ENCODE measurements at places on chromosomes 2 and 18.

DNA sequence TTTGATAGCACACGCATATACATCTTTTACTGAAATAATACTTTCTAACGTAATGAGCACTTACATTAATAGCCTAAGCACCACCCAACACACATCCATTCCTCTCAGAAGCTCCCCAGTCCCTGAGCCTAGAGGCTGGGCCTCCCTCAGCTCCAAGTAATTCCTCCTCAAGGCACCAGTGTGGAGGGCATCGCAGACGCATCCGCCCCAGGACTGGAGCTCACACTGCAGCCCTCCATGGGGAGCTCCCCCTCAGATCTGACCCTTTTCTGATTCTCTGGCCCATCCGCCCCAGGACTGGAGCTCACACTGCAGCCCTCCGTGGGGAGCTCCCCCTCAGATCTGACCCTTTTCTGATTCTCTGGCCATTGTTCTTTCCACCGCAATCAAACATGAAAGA is 60.4 kb upstream of the SNTG2 start:
- peaks cover 3% of the 10 kb centered on the region for H3K27me3 ChIP-seq
- H3K4me3 ChIP-seq: no peak overlapping the region
- H3K4me1 ChIP-seq: no peaks in the 10 kb centered on the region
- H3K36me3 ChIP-seq: no peaks in the 10 kb centered on the region
- no peak for DNase-seq

DNA sequence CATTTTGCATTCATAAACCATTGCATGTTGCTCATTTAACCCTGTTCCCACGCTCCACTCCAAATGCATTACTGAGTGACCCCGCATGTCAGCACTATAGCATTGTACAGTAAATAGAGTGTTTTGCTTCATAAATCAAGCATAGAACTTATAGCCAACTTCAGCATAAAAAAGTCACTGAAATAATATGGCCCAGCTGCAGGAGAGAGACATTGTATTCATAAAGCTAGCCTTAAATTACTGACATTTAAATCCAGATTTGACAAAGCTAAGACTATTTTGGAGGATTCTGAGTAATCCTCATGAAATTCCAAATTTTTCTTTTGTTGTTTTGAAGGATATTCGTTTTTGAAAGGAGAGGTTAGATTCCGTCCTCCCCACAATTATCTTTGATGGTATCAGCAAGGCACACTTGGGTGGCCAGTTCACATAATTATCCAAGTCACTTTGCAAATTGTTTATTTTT is 320.9 kb upstream of the TCF4 start:
- no peaks in the 10 kb centered on the region for H3K4me1 ChIP-seq
- no peak for DNase-seq
- no peaks in the 10 kb centered on the region for H3K36me3 ChIP-seq
- no peak overlapping the region for H3K27ac ChIP-seq
- no peak overlapping the region for H3K4me3 ChIP-seq

- no peak overlapping the region for H3K27ac ChIP-seq
- no peaks in the 10 kb centered on the region for H3K36me3 ChIP-seq
- no peak overlapping the region for H3K4me3 ChIP-seq
- H3K27me3 ChIP-seq: no peaks in the 10 kb centered on the region
Measured at GRCh38 chr2:42622943-42623676, 54.7 kb downstream of the MTA3 start.

DNA sequence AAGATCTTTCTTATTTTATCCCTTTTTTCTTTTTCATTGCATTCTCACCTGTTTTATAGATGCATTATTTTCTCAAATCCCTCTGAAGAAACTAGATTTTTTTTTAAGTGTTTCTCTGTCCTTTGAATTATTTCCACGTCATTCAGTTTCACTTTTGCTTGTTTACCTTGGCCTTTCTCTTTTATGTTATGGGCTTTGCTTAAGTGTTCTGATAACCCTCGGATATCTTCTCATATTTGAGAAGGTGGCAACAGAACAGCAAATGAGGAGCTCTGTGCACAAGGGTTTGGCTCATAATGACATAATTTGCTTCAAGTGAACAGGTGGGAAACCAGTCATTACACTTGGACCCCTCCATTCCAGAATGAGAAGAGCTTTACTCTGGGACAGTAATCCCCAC is 111.9 kb downstream of the C1D start:
- no peaks in the 10 kb centered on the region for H3K36me3 ChIP-seq
- H3K27ac ChIP-seq: no peak overlapping the region
- H3K27me3 ChIP-seq: peaks cover 4% of the 10 kb centered on the region
- no peak overlapping the region for H3K4me3 ChIP-seq
- H3K4me1 ChIP-seq: no peaks in the 10 kb centered on the region
- no peak for DNase-seq

DNA sequence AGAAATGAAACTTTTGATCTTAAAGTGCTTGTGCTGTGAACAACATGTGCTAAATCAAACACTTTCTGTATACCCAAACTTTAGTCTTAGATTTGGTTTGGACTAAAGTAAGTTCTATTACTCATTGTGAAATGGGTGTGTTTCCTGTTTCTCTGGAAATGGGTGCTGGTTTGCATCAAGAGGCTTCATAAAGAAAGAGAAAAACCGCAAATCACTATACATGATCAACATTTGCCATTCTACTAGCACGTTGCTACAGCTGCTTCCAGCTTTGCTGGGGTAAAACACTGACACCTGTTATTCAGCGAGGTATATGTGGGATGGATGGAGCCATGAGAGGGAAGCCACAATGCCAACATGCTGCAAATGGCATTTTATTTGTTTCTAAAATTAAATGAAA is 547.0 kb upstream of the ACVR2A start:
- H3K27me3 ChIP-seq: no peaks in the 10 kb centered on the region
- no peak overlapping the region for H3K27ac ChIP-seq
- H3K4me3 ChIP-seq: no peak overlapping the region
- no peaks in the 10 kb centered on the region for H3K4me1 ChIP-seq
- H3K36me3 ChIP-seq: no peaks in the 10 kb centered on the region

GRCh38 chr18:47501946-47502345 is 250.5 kb upstream of the SKOR2 start:
- DNase-seq: no peak
- H3K27ac ChIP-seq: no peak overlapping the region
- H3K27me3 ChIP-seq: no peaks in the 10 kb centered on the region
- H3K36me3 ChIP-seq: no peaks in the 10 kb centered on the region
- no peaks in the 10 kb centered on the region for H3K4me1 ChIP-seq

DNA sequence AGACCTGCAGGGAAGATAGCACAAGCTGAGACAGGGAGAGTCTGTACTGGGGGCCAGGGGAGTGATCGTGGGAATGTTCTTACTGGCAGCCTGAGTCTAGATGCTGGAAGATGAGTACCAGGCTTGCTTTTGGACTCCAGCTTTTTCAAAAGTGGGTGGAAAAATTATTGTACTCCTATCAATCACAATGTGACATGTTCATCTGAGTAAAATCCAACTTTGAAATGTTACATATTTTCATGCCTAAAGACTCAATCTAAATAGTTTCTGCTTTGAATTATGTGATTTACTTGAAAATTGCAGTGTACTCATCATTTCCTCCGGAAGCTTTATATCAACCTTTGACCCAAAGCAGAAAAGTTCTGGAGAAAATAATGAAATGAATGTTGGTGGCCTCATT is 49.7 kb upstream of the ST3GAL5 start:
- no peak overlapping the region for H3K27ac ChIP-seq
- DNase-seq: no peak
- H3K4me3 ChIP-seq: no peak overlapping the region
- H3K4me1 ChIP-seq: no peaks in the 10 kb centered on the region
- H3K27me3 ChIP-seq: no peaks in the 10 kb centered on the region

DNA sequence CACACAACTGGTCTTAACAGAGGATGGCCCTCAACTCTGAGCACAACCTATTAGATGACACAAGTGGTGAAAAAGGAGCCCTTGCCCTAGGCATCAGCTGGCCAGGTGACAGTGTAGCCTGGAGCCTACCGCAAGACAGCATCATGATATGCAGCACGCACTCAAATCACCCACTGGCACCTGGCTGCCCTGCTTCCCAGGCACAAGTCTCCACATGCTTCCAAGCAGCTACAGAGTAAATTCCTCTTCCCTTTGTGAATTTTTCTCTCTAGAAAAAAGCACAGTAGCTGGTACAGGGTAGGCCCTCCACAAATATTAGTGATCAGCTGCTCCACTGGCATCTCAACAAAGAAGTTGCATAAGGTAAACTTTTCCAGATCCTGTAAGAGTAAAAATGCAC is 6.0 kb downstream of the FBXO15 start:
- H3K27me3 ChIP-seq: no peaks in the 10 kb centered on the region
- no peaks in the 10 kb centered on the region for H3K36me3 ChIP-seq
- DNase-seq: no peak
- no peak overlapping the region for H3K4me3 ChIP-seq

GRCh38 chr2:237378650-237379049 is 35.3 kb downstream of the COL6A3 start:
- no peaks in the 10 kb centered on the region for H3K27me3 ChIP-seq
- DNase-seq: no peak
- no peaks in the 10 kb centered on the region for H3K4me1 ChIP-seq
- no peak overlapping the region for H3K27ac ChIP-seq
- H3K4me3 ChIP-seq: no peak overlapping the region
- H3K36me3 ChIP-seq: no peaks in the 10 kb centered on the region

DNA sequence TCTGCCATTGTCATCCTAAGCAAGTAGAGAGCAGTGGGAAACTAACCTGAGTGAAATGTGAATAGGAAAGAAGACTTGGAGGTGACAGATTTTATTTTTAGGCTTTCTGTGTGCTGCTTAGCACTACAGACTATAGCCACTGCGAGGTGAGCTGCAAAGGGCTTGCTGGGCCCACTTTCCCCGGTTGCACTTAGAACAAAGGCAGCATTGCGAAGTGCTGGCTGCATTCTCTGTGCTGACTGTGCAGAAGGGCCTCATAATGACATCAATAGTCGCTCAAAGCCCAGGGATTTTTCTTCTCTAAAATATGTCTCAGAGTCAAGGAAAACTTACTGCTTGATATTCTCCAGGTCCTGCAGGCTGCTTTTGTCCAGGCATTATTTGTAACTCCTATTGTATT is 592.1 kb downstream of the TDRD15 start:
- H3K4me1 ChIP-seq: no peaks in the 10 kb centered on the region
- DNase-seq: no peak
- no peaks in the 10 kb centered on the region for H3K36me3 ChIP-seq
- H3K4me3 ChIP-seq: no peak overlapping the region
- H3K27me3 ChIP-seq: no peaks in the 10 kb centered on the region

DNA sequence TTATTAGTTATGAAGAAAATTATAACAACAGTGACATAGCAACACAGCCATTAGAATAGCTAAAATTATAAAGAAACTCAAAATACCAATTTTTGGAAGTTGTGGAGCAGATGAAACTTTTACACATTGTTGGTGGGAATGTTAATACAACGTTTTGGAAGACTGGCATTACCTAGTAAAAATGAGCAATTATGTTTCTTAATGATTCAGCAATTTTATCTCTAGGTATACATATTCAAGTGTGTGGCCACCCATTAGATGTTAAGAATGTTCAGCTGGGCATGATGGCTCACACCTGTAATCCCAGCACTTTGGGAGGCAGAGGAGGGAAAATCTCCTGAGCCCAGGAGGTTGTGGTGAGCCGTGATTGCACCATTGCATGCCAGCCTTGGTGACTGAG is 78.8 kb downstream of the INSIG2 start:
- peaks cover 11% of the 10 kb centered on the region for H3K4me1 ChIP-seq
- H3K4me3 ChIP-seq: no peak overlapping the region
- H3K36me3 ChIP-seq: no peaks in the 10 kb centered on the region
- no peak for DNase-seq
- H3K27ac ChIP-seq: no peak overlapping the region

- no peak overlapping the region for H3K27ac ChIP-seq
- H3K27me3 ChIP-seq: peaks cover 45% of the 10 kb centered on the region
- no peaks in the 10 kb centered on the region for H3K36me3 ChIP-seq
- no peak for DNase-seq
Measured at GRCh38 chr18:26546875-26547645, 1.3 kb downstream of the KCTD1 start.
